Activated naive CD4-positive, alpha-beta T cell treated with anti-CD3 and anti-CD28 coated beads for 36 hours (primary cell): ENCODE measurements at places on chromosomes 5 and 9. TPM values are rescaled to one million over a fixed set of nuclear protein-coding genes. Genes with fewer than 3 reads are reported as not detected.
A peak's percentile ranks its signal among the peaks of the same experiment; 100 is the strongest.

GRCh38 chr9:135048046-135048757 lies 39.3 kb upstream of the OLFM1 start:
- peaks cover 39% of the 10 kb centered on the region for H3K27me3 ChIP-seq
- H3K27ac ChIP-seq = no peak overlapping the region
- H3K36me3 ChIP-seq = no peaks in the 10 kb centered on the region
- DNase-seq = no peak
- no peak overlapping the region for H3K4me3 ChIP-seq
- H3K4me1 ChIP-seq = no peaks in the 10 kb centered on the region

GRCh38 chr9:127982912-127983311 lies 2.1 kb upstream of the EEIG1 start:
- DNase-seq = peak; percentile 30
- H3K4me3 ChIP-seq = peak overlapping the region; percentile 45
- H3K36me3 ChIP-seq = peaks cover 19% of the 10 kb centered on the region
- no peaks in the 10 kb centered on the region for H3K27me3 ChIP-seq
- H3K27ac ChIP-seq = peak overlapping the region; percentile 92

The IL5 gene
- total RNA-seq = not detected

- H3K36me3 ChIP-seq = peaks cover 30% of the 10 kb centered on the region
- DNase-seq = no peak
- no peak overlapping the region for H3K27ac ChIP-seq
- H3K4me3 ChIP-seq = no peak overlapping the region
Measured at GRCh38 chr9:111360881-111361280, 30.9 kb upstream of the OR2K2 start.

- H3K4me3 ChIP-seq = no peak overlapping the region
- peaks cover 4% of the 10 kb centered on the region for H3K4me1 ChIP-seq
- no peak overlapping the region for H3K27ac ChIP-seq
- no peak for DNase-seq
- H3K36me3 ChIP-seq = no peaks in the 10 kb centered on the region
Measured at GRCh38 chr5:133467826-133468463, 144.4 kb downstream of the FSTL4 start.

DNA sequence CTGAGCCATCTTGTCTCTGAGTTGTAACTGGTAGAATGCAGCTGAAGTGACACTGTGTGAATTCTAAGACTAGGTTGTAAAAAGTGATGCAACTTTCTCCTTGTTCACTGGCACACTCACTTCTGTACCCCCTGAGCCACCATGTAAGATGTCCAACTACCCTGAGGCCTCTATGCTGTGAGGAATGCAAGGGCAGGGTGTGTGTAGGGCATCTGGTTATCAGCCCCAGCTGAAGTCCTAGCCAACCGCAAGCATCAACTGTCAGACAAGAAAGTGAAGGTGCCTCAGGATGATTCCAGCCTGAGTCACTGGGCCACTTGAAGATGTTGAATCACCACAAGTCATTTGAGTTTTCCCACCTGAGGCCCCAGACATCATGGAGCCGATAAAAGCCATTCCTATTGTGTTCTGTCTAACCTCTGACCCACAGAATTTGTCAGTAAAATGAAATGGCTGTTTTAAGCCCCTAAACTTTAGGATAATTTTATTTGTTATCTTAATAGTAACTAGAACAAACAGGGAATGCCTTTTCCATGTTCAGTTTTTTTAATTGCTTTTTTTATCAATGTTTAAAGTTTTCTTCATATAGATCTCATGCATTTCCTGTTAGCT lies 18.7 kb upstream of the RHOBTB3 start:
- H3K4me3 ChIP-seq = no peak overlapping the region
- H3K36me3 ChIP-seq = no peaks in the 10 kb centered on the region
- peaks cover 30% of the 10 kb centered on the region for H3K4me1 ChIP-seq
- peak; percentile 78 for DNase-seq

The PCDHB10 gene
- not detected for total RNA-seq

DNA sequence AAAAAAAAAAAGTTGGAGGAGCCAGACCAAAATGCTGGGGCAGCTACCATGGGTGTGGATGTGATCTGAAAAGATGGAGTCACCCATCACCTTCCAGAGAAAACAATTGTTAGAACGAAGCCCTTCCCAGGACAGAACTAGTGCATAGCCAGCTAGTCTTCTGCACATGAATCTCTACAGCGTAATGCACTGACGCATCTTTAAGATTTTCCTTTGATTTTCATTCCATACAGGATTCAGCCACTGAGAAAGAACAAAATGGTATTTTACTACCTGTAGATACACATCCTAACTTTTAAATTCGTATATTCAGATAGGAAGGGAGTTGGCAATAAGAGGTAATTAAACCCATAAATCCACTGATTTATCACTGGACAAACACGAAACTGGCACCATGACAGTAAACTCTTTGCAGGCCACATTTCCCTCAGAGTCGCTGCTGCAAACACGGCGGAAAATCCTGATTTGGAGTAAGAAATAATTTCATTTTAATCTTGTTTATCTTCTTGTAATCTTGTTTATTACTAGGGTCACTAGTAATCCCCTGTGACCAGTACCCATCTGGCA lies 206.6 kb downstream of the SPOCK1 start:
- H3K36me3 ChIP-seq = no peaks in the 10 kb centered on the region
- H3K4me1 ChIP-seq = no peaks in the 10 kb centered on the region
- no peak for DNase-seq
- H3K4me3 ChIP-seq = no peak overlapping the region
- H3K27ac ChIP-seq = no peak overlapping the region

DNA sequence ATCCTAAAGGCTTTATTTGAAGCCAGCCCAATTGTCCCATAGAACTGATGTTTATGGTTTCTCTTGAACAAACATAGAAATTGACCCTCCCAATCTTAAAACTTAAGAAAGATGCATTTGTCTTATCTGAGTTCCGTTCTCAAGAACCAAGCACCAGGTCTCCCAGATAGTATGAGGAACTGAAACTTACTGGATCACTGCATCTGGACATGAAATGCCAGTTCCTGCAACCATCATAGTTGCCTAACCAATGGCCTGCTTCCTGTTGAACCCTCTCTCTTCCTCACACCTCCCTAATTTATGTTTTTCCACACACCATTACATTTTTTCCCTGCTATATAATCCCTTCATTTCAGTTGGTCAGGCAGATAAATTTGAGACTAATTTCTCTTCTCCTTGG lies 478.9 kb downstream of the HTR1A start:
- DNase-seq = no peak
- H3K36me3 ChIP-seq = no peaks in the 10 kb centered on the region
- no peaks in the 10 kb centered on the region for H3K4me1 ChIP-seq
- H3K27ac ChIP-seq = no peak overlapping the region
- no peak overlapping the region for H3K4me3 ChIP-seq

The MAMDC2 gene
- not detected for total RNA-seq

GRCh38 chr5:37251665-37252064 lies 2.5 kb upstream of the CPLANE1 start:
- no peaks in the 10 kb centered on the region for H3K36me3 ChIP-seq
- H3K4me1 ChIP-seq = peaks cover 20% of the 10 kb centered on the region
- no peak for DNase-seq
- H3K27me3 ChIP-seq = no peaks in the 10 kb centered on the region
- H3K27ac ChIP-seq = peak overlapping the region; percentile 73
- H3K4me3 ChIP-seq = no peak overlapping the region

DNA sequence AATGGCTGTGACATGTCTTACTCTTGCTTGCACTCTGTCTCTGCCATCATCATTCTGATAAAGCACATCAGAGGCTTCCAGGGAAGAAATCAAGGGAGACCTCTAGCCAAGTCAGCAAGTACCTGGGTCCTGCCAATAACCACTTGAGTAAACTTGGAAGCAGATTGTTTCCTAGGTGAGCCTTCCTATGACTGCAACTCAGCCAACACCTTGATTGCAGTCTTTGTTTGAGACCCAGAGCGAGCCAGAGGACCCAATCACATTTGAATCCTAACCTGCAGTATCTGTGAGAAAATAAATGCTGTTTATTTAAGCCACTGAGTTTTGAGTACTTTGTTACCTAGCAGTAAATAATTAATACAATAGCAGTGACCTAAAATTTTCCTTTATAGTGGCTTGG lies 356.8 kb upstream of the CHD1 start:
- no peak for DNase-seq
- H3K36me3 ChIP-seq = no peaks in the 10 kb centered on the region
- H3K27me3 ChIP-seq = no peaks in the 10 kb centered on the region
- no peak overlapping the region for H3K4me3 ChIP-seq
- no peaks in the 10 kb centered on the region for H3K4me1 ChIP-seq

DNA sequence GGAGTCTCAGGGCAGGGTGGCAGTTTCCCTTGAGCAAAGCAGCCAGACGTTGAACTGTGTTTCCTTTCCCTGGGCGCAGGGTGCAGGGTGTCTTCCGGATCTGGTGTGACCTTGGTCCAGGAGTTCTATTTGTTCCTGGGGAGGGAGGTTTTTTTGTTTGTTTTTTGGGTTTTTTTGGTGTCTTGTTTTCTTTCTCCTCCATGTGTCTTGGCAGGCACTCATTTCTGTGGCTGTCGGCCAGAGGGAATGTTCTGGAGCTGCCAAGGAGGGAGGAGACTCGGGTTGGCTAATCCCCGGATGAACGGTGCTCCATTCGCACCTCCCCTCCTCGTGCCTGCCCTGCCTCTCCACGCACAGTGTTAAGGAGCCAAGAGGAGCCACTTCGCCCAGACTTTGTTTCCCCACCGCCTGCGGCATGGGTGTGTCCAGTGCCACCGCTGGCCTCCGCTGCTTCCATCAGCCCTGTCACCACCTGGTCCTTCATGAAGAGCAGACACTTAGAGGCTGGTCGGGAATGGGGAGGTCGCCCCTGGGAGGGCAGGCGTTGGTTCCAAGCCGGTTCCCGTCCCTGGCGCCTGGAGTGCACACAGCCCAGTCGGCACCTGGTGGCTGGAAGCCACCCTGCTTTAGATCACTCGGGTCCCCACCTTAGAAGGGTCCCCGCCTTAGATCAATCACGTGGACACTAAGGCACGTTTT lies 3.5 kb upstream of the PHYHD1 start:
- peaks cover 7% of the 10 kb centered on the region for H3K36me3 ChIP-seq
- H3K27me3 ChIP-seq = no peaks in the 10 kb centered on the region

The TMEFF1 gene
- 0.27 TPM for total RNA-seq

DNA sequence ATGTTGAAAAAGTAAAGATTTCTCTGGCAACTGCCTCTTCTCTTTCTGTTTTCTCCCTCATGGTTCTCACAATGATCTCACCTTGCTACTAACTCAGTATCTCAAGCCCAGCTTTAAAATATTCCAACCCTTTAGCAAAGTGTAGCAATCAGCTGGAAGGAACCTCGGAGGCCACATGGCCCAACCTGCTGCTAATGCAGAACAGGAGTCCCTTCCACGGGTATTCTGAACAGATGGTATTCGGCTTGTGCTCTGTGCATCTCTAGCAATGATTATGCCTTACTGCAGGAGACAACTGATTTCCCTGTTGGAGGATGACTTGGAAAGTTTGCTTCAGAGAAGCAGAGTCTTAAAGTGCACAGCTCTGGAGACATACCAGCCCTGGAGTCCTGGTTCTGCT lies 151.8 kb upstream of the PPP1R2B start:
- no peaks in the 10 kb centered on the region for H3K36me3 ChIP-seq
- no peaks in the 10 kb centered on the region for H3K4me1 ChIP-seq
- H3K4me3 ChIP-seq = no peak overlapping the region
- H3K27ac ChIP-seq = no peak overlapping the region
- no peak for DNase-seq

DNA sequence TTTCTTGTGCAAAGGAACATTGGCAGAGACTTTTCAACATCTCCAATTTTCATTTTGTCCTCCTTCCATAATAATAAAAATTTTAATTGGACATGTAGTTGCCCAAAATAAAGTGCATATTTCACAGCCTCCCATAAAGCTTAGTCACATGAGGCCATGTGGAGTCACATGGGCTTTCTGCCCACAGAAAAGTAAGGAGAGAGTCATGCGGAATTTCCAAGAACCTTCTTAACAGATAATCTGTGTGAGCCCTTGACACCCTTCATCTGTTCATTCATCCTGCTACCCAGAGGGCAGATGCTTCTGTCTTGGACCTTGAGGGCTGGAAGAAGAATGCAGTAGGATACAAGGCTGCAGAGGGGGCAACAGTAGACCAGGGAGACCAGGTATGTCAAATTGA lies 60.7 kb downstream of the APTX start:
- peaks cover 5% of the 10 kb centered on the region for H3K36me3 ChIP-seq
- no peaks in the 10 kb centered on the region for H3K4me1 ChIP-seq
- no peak overlapping the region for H3K27ac ChIP-seq
- DNase-seq = no peak
- H3K27me3 ChIP-seq = no peaks in the 10 kb centered on the region
- H3K4me3 ChIP-seq = no peak overlapping the region

GRCh38 chr5:145294331-145294730 lies 540.8 kb downstream of the PRELID2 start:
- DNase-seq = no peak
- H3K27ac ChIP-seq = no peak overlapping the region
- no peaks in the 10 kb centered on the region for H3K27me3 ChIP-seq
- H3K4me3 ChIP-seq = no peak overlapping the region
- H3K4me1 ChIP-seq = no peaks in the 10 kb centered on the region

The NR5A1 gene
- not detected for total RNA-seq

DNA sequence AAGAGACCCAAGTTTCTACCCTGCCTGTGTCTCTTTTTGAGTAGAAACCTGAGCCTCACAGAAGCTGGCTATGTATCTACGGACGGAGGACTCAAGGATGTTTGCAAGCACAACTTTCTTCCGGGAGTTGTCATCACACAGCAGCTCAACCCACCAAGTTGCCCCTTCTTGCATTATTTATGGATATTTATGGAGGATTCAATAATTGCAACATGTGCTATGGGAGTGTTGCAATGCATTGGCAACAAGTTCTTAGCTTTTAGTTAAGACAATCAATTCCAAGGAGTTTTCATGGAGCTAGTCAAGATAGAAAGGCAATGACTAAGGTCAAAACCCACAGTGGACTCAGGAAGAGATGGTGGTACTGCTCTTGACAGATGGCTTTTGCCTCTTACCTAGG lies 336.9 kb downstream of the ENC1 start:
- no peaks in the 10 kb centered on the region for H3K4me1 ChIP-seq
- no peak overlapping the region for H3K27ac ChIP-seq
- no peak overlapping the region for H3K4me3 ChIP-seq

GRCh38 chr9:135410831-135411473 lies 68.6 kb upstream of the PPP1R26 start:
- no peaks in the 10 kb centered on the region for H3K36me3 ChIP-seq
- peaks cover 8% of the 10 kb centered on the region for H3K27me3 ChIP-seq
- no peak overlapping the region for H3K4me3 ChIP-seq
- no peak overlapping the region for H3K27ac ChIP-seq
